ENCODE measurements at places on chromosomes 16 and 17.

DNA sequence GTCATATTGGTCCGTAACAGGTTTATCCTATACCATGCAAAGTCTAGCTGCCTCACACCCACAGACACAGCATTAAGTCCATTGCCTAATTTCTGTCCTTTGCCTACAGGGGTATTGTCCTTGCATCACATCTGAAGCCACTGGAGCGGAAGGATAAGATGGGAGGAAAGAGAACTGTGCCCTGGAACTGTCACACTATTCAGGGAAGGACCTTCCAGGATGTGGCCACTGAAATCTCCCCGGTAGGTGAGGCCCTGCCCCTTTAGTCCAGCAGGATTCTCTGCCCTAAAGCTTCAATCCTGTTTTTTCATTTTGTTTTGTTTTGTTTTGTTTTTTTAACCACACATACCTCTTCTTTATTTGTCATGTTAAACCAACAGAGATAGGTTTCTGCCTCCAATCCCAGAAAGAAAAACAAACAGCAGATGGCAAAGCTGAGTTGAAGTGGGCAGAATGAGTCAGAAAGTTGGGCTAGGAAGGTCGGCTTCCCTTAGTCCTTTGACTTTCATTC, 2.2 kb upstream of the EFTUD2 start:
- DNase-seq = peak; percentile 91

GRCh38 chr16:55613613-55614335, 42.0 kb upstream of the SLC6A2 start:
- DNase-seq = no peak

- DNase-seq = no peak
Measured at GRCh38 chr16:13193721-13194120, 292.3 kb downstream of the SHISA9 start.

DNA sequence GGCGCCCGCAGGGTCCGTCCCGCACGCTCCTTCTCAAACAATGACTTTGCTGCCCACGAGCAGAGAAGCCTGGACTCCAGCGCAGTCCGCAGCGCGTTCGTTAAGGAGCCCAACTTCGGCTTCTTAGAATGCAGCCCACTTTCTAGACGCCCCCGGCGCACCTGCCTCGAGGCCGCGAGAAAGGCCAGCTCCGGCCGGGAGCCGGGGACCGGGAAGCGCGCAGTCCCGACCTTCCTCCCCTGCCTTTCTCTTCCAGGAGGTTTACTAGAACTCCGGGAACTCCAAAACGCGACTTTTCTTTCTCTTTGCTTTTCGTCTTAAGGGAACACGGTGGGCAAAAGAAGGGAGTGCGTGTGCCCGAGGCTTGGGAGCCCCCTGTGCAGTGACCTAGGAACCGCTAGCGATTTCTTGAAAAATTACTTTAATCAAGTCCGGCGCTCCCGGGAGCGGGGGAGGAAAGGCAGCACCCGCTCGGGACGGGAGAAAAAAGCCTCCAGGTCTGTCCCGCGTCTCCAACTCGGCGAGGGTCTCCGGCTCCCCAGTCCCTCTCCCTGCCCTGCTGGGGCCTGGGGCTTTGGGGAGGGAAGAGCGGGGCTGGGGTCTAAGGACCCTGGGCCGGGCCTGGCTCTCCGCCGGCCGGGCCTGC, 2.6 kb downstream of the HNF1B start:
- no peak for DNase-seq

DNA sequence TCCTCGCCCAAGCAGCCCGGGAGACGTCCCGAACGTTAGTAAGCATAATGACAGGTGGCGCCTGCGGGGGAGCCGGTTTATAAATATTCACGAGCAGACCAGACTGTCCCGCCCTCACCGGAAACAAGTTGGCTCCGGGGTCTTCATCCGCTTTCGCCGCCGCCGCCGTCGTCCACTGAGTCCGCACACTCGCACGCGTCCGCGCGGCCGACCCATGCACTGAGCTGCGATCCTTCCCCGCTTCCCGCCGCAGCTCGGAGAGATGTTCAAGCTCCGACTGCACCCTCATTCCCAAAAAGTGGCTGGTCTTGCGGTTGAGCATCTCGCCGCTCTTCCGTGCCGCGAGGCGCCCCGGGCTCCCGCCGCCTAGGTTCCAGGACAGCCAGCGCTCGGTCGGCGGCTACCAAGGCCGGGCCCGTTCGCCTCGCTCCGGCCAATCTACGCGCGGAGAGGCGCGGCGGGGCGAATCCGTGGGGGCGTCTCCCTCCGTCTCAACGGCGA, 385 bp downstream of the CFAP119 start:
- DNase-seq = no peak

Measured in HL-60 (cell line).